NCI-H2171 treated with DMSO at 0.1 percent for 48 hours (cell line): ENCODE measurements at places on chromosomes 6 and 20.
A peak's percentile ranks its signal among the peaks of the same experiment; 100 is the strongest.

- no peak for DNase-seq
Measured at GRCh38 chr20:38298768-38299288, 5.1 kb upstream of the BPI start.

- no peak for DNase-seq
Measured at GRCh38 chr6:81785377-81785776, 32.9 kb upstream of the TENT5A start.

- DNase-seq = peak; percentile 76
Measured at GRCh38 chr20:458776-459175, 3.6 kb downstream of the TBC1D20 start.

DNA sequence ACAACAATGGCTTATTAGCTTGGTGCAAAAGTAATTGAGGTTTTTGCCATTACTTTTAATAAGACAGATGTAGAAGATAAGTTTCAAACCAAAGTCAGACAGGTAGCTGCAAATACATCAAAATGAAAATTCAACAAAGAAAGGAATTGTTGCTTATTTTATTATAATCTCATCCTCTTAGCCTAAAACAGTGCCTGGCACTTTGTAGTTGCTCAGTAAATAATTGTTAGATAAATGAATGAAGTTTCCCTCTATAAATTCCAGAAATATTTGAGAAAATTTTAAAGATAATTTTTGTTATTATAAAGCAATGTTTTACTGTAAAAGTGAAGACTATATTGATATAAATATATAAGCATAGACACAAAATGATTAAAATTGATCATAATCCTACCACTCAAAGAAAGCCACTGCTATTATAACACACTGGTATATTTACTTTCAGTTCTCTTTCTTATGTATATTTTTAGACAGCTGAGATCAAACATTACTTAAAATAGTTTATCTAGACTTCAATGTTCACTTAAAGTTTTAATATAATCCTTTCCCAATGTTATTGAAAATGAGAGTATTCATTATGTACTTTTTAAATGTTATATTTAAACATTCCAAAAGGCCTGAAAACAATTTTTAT, 42.5 kb downstream of the SESN1 start:
- no peak for DNase-seq

GRCh38 chr6:95292011-95292410, 285.3 kb upstream of the MANEA start:
- DNase-seq = no peak

- DNase-seq = no peak
Measured at GRCh38 chr20:51812861-51813260, 10.5 kb upstream of the SALL4 start.

GRCh38 chr6:152004896-152005295, 197.4 kb downstream of the ESR1 start:
- no peak for DNase-seq

DNA sequence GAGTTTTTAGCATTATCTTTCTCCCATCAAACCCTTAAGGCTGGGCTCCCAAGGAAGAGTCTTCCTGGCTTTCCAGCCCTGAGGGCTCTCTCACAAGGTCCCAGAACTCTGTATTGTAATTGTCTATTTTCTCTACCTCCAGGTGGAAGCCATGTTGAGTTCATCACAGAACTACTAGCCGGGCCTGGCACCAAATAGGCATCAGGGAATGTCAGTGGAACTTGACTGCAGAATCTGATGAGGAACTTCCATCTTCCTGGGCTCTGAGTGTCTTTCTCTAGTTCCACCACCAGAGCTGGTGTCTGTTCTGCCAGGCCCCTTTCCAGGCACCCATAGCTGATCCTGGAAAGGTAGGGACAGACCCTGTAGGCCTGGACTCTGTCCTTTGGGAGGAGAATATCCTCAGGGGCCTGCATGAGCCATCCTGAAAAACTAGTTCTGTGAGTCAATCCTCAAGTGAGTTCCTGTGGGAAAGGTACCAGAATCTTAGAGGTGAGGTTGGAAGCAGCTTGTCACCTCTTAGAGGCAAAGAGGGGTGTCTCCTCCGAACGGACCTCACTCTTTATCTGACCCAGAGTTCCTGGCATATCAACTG, 11.1 kb upstream of the TOP1 start:
- no peak for DNase-seq

DNA sequence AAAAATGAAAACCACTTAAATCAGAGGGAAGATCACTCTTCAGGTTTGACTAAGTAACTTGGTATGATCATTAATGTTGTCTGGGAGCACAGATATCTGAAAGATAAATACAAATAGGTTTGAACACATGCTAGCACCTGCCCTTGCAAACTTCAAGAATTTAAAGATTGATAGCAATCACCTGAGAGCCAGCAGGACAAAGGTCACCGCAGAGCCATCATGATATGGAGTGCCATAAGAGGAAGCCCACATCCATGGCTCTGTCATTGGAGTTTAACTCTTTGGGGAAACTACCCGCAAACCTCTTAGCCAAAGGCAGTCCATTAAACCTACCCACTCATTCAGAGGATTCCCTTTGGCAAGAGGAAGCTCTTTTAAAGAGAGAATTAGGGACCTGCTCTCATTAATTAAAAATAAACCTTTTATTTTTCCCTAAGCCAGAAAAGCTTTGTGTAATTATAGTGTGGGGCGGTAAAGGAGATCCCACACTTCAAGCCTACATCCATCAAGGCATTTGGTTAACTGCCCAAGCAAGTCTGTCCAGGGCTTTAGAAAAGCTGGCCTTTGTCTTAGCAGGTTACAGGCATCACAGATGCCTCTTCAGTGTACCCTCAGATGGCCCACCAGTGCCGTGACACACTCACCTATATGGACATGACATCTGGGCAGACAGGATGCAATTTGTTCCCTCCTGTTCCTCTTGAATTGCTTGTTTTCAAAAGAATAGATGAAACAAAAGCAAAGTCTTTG, 73.0 kb downstream of the SASH1 start:
- no peak for DNase-seq

GRCh38 chr6:88365230-88365629, 199.1 kb upstream of the CNR1 start:
- no peak for DNase-seq

GRCh38 chr6:48068278-48069251, 42.4 kb downstream of the PTCHD4 start:
- DNase-seq = no peak

GRCh38 chr6:126643352-126643751, 303.4 kb downstream of the CENPW start:
- DNase-seq = no peak

DNA sequence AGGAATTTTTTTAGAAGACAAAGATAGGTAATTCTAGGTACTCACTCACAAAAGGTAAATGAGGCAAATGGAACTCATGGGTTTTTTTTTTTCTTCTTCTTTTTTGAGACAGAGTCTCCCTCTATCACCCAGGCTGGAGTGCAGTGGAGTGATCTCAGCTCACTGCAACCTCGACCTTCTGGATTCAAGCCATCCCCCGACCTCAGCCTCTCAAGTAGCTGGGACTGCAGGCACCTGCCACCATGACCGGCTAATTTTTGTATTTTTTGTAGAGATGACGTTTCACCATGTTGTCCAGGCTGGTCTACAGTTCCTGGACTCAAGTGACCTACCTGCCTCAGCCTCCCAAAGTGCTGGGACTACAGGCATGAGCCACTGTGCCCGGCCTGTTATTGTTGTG, 126.1 kb downstream of the LRRC1 start:
- no peak for DNase-seq

- no peak for DNase-seq
Measured at GRCh38 chr6:2745246-2745645, 5.5 kb downstream of the MYLK4 start.

DNA sequence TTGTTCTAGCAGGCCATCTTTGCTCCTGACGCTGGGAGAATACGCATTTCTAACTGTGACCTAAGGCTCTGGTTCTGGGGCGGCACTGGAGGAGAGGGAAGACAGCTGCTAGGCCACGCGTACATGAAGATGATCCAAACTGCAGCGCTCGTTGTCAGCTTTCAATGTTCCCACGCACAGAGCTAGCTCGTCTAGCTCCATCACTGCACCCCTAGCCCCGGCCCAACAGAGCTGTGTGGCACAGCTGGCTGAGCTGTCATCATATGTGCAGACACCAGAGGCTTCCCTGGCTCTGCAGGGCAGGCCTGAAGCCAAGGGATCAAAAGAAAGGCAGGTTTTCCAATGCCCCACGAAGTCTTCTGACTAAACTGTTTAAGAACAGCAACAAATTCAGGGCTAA, 124.7 kb downstream of the IRF4 start:
- DNase-seq = no peak

DNA sequence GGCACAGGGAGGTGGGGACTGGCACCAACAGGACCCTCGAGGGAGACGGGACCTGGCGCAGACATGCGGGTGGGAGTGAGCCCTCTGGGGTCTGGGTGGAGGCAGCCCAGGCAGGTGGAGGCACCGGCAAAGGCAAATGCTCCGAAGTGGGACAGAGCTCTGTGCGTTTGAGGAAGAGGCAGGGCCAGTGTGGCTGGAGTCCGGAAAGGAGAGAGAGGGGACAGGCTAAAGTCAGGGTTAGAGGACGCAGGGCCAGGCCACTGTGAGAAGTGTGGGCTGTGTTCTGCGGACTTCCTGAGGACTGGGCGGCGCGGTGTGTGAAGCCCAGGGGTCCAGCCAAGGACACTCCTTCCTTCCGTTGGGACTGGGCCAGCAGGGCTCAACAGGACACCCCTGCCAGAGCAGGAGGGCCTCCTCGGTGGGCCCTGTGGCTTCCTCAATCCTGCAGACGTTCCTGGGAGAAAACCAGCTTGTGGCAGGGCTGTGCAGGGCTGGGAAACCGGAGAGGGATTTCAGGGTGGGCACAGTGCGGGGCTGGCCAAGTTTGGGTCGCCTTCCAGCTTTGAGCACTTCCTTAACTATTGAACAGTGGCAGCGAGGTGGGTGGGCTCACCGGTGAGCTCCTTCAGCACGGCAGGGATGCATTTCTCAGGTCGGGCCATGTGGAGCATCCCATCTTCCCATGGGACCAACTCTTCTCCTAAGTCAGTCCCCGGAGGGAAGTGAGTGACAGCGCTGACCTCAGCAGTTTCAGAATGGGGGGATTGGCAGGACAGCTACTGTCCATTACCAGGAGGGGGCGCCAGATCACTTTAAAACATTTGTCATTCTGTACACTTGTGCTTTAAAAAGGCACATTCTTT, 22.5 kb downstream of the MOCS3 start:
- DNase-seq = peak; percentile 46

DNA sequence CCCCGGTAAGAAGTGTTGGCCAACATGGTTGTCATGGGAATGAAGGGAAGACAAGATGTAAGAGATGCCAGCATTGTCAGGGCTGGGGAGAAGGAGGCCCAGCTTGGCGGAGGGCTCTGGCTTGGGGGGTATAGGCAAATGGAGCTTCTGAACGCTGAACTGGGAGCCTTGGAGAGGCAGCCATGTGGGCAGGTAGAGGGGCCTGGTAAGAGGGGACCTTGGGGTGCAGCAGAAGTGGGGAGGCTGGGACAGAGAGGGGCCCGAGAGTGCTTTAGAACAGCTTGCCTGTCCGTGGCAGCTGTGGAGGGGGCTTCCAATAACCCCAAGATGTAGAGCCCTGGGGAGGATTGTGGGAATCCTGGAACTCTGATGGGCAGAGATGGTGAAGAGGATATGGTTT, 3.0 kb downstream of the SLC22A1 start:
- DNase-seq = no peak

- DNase-seq = no peak
Measured at GRCh38 chr6:160227038-160227768, 31.4 kb downstream of the SLC22A2 start.

DNA sequence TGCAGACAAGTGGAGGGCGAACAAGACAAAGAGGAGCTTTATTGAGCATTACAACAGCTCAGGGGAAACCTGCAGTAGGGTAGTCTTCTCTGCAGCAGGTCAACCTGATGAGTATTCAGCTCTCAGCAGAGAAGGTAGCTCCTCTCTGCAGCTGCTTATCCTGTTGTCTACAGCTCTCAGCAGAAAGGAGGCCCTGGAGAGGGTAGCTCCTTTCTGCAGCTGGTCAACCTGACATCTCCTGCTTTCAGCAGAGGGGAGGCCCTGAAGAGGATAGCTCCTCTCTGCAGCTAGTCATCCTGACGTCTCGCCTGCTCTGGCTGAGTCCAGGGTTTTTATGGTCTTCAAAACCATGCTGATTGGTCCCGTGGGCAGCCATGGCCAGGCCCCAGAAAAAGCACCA, 113.6 kb downstream of the CD24 start:
- no peak for DNase-seq

- peak; percentile 30 for DNase-seq
Measured at GRCh38 chr6:37538107-37538506, 38.4 kb upstream of the CCDC167 start.

DNA sequence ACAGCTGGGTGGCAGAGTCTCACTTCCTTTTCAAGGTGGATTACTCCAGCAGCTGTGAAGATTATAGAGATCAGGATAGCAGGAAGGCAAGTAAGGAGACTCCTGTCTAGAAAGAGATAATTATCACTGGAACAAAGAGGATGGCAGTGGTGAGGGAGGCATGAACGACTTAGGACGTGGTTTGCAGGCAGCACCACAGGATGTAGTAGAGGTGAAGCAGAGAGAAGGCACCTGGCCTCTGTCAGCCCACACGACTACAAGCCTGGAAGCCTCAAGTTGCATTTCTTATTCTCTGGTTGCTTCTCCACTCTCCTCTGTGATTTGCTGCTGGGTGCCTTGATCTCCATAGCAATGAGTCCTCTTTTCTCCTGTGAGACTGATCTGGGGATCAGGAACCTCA, 62.7 kb downstream of the TSHZ2 start:
- DNase-seq = no peak

GRCh38 chr6:134437376-134437775, 119.5 kb upstream of the SGK1 start:
- DNase-seq = no peak

DNA sequence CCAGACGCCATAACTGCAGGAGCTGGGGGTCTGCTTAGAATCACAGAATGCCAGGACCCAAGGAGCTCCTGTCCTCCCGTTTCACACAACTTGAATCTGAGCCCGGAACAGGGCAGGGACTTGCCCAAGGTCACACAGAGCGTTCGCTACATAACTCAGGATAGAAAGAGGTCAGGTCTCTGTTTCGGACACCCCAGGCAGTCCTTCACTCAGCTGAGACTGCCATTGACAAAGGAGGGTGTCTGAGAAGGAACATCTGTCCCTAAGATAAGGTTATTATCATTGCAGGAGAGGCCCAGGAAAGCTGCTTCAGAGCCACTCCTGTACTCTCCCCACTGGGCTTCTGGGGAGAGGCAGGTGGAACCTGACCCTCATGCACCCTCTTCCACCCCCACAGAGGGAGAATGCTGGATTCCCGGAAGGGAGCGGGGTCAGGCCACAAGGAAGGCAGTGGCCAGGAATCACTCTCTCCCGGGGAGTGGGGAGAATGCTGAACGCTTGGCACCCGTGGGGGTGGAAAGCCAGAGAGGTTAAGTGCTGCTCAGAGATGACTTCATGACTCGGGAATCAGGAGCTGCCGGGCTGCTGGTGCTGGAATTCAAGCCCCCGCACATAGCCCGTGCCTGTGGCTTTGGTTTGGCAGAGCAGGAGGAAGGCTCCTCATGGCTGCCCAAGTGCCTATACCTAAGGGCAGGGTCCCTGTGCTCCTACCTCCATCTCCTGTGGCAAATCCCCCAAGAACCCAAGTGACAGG, 10.7 kb downstream of the SDC4 start:
- DNase-seq = no peak

- no peak for DNase-seq
Measured at GRCh38 chr20:49762940-49763766, 49.5 kb upstream of the B4GALT5 start.

GRCh38 chr6:20367743-20368485, 33.8 kb upstream of the E2F3 start:
- DNase-seq = no peak

- no peak for DNase-seq
Measured at GRCh38 chr20:57483287-57484050, 41.5 kb downstream of the CTCFL start.
